ENCODE measurements at places on chromosomes 1 and 21.

DNA sequence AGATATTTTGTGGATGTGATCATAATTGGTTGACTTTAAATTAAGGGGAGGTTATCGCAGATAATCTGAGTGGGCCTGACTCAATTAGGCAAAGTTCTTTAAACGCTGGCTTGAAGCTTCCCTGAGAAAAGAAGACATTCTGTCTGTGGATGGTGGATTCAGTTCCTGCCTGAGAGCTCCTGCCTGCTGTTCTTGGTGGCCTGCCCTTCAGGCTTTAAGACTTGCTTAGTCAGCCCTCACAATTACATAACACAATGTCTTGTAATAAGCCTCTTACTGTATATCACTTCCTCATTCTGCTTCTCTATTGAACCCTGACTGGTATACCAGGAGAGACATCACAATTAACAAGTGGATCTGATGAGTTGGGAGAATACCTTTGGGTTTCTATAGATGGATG is 50.2 kb downstream of the KCNJ6 start:
- DNase-seq, result peak; percentile 12

GRCh38 chr1:121413821-121414220 is 229.0 kb downstream of the SRGAP2C start:
- no peak for DNase-seq

GRCh38 chr1:229410692-229411433 is 23.0 kb downstream of the ACTA1 start:
- peak; percentile 82 for DNase-seq

DNA sequence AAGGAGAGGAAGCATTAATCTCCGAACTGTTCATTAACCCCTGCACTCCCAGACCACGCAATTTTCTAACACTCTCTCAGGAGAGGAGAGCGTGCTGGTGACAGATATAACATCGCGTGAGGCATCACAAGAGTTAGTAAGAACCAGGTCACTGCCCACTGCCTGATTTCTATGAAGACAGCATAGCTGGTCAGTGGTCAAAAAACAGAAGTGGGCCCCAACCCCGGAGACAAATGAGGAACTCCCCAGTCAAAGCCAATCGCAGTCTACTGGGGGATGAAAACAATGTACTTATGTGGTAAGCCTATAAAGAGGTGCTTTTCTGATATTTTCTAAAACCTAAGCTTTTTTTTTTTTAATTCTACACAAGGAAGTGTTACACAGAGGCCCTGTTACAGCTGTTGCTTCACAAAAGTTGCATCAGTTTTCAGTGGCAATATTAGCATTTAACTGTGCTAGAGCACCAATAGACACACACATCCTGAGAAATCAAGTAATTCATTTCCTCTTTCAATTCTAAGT is 231.8 kb upstream of the IRF2BP2 start:
- peak; percentile 24 for DNase-seq

DNA sequence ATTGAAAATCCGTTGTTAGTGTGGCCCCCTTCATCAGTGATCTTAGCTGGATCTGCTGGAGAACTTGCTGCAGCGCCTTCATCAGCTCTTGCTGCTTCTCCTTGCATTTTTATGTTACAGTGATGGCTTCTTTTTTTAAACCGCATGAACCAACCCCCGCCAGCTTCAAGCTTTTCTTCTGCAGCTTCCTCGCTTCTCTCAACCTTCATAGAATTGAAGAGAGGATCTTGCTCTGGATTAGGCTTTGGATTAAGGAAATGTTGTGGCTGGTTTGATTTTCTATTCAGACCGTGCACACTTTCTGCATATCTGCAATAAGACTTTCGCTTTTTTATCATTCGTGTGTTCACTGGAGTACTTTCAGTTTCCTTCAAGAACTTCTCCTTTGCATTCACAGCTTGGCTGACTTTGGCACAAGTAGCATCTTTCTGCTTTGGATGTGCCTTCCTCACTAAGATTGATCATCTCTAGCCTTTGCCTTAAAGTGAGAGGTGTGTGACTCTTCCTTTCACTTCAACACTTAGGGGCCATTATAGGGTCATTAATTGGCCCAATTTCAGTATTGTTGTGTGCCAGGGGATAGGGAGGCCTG is 13.1 kb downstream of the RNF187 start:
- no peak for DNase-seq

- DNase-seq, result no peak
Observed at GRCh38 chr21:35159881-35160280, 110.8 kb upstream of the RUNX1 start.

DNA sequence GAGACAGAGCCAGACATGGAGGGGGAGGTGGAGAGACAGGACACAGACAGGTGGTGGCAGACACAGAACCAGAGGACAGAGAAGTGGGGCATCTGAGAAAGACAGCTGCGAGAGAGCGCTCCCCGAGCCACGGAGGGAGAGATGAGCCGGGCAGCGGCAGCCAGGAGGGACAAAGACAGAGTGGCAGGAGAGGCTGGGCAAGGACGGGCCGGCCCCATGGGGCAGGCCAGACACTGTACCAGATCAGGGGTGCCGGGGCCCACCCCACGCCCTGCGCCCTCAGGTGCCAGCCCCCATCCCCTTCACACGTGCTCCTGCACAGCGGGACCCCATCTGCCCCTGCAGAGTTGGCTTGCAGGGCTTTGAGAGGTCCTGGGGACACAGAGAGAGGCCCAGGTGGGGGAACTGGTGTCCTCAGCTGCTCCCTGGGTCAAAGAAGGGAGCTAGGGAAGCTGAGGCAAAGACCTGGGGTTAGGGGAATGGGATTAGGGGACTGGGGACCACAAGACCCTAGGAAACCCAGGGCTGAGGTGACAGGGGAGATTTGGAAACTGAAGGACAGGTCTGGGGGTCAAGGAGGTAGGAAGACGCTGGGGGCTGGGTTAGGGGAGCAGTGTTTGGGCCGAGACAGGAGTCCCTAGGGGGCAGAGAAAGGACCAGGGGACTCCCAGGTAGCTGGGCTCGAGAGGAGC is 643 bp downstream of the FNDC5 start:
- DNase-seq, result peak; percentile 61

GRCh38 chr1:19734056-19734455 is 65.7 kb downstream of the TMCO4 start:
- DNase-seq, result no peak

- no peak for DNase-seq
Observed at GRCh38 chr1:155026588-155026987, 7.0 kb downstream of the DCST2 start.

DNA sequence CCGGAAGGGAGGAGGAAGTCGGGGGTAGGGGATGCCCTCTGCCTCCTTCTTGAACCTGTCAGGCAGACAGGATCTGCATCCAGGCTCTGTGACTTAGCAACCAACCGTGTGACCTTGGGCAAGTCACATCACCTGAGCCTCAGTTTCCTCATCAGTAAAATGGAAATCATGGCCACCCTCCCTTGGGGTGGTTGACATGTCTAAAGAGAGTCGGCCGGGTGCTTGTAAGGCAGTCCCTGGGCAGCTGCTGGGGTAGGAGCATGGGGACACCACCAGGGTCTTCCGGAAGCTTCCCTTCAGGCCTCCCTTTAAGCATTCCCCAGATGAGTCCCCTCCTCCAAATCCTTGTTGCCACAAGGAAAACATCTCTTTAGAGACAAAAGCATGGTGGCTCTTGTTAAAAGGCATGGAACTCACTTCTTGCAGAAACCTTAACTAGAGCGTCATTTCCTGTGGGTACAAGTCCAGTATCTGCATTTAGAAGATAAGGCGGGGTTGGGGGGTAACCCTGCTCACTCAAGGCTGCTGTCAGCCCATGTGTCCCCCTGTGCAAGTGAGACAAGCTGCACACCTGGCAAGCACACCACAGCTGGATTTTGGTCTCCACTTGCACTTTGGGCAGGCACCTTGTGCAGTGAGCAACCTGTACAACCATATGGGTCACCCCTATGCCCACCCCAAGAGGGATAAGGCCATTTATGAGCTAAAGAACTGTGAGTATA is 10.4 kb downstream of the CLCNKB start:
- no peak for DNase-seq

DNA sequence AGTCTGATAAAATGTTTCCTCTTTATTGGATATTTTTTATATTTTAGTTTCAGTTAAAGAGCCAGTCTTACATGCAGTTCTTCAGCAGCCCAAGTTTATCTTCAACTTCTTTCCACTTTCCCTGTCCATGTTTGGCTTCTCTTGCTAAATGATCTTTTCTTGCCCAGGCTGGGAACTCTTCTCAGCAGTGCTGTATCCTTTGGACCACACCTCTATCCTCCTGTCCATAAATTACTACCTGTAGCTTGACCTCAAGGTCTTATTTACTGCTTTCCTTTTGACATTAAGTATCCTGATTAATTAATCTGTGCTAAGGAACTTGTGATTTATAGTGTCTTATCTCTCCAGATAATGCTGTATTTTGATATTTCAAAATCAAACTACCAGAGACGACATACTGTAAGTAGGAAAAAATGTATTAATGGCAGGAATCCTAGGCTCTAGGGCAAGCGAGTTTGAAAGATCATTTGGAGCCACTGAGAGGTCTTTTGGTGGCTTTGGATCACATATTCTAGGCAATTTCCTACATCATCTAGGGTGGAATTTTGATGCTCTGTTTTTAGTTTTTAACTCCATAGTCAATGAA is 20.5 kb upstream of the PDC start:
- DNase-seq, result no peak

- no peak for DNase-seq
Observed at GRCh38 chr1:161390559-161390858, 22.8 kb upstream of the CFAP126 start.

DNA sequence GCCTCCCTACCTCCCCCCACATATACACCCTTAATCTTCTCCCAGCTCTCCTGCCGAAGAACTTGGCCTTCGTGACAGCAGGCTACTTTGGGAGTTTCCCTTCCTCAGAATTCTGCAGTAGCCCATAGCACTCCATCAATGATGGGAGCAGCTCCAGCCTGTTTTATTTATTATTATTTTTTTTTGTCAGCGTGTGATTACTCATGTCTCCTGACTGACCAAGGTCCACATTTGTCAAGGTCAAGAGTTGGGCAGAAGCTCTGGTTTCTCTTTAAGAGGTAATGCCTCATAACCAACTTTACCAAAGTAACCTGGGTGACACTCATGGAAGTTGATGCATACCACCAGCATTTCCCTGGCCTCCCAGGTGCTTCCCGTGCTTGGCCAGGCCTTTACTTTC is 125.4 kb downstream of the ZZZ3 start:
- DNase-seq, result no peak

GRCh38 chr21:45308194-45309068 is 20.7 kb upstream of the POFUT2 start:
- DNase-seq, result peak; percentile 54

DNA sequence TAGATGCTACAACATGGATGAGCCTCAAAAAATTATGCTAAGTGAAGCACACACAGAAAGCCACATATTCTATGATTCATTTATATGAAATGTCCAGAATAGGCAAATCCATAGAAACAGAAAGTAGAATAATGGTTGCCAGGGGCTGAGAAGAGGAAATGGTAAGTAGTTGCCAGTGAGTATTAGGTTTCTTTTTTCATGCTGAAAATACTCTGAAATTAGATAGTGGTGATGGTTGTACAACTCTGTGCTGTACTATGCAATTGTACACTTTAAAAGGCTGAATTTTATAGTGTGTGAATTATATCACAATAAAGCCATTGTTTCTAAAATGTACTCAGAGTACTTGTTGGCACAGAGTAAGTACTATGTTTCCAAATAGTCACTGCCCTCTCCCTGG is 15.5 kb upstream of the GFI1 start:
- DNase-seq, result no peak

GRCh38 chr1:189693140-189693539 is 784.5 kb downstream of the BRINP3 start:
- DNase-seq, result peak; percentile 62

- peak; percentile 96 for DNase-seq
Observed at GRCh38 chr1:205325334-205325884, 3.9 kb upstream of the NUAK2 start.

DNA sequence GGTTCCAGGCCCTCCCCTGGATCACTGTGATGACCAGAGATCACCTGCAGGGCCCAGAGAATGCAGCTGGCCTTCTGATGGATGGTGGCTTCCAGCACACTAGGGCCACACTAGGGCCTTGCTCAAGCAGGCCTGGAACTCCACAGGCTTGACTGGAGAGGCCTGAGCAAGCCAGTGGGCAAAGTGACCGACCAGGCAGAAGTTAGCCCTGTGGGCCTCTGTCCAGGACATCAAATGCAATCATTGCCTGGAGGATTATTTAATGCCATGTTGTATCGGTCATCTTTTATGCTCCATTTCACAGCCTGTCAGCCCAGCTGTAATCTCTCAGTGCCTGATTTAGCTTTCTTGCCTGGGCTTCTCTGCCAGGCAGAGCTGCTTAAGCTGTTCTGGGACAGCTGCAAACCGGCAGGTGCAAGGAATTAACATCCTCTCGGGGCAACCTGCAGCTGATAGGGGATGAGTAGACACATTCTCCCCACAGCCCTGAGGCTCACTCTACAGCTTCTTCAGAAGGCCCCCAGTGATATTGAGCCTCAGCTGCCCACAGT is 17.7 kb downstream of the NENF start:
- no peak for DNase-seq

GRCh38 chr1:40003156-40004093 is 37.1 kb upstream of the CAP1 start:
- DNase-seq, result no peak

DNA sequence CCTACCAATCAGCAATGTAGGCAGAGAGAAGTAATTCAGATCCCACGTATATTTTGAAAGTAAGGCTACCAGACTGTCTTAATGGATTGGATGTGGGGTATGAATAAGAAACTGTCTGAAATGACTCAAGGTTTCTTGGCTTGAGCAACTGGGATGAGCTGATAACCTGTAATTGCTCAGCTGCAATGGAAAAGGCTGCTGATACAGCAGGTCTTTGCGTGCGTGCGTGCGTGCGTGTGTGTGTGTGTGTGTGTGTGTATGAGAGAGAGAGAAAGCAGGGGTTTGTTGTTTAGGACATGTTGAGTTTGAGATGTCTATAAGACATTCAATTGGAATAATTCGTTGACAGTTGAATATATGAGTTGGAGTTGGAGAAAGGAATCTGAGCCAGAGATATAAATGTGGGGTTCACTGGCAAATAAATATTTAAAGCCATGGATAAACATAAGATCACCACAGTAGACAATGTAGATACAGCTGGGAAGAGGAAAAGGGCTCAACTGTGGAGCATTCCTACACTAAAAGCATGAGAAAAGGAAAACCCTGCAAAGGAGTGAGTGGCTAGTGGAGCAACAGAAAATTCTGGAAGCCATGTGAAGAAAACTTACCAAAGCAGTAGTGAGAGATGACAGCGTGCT is 72.9 kb downstream of the UCHL5 start:
- no peak for DNase-seq

- DNase-seq, result no peak
Observed at GRCh38 chr1:94383966-94384408, 34.2 kb upstream of the ABCD3 start.

GRCh38 chr1:234320549-234320948 is 52.7 kb upstream of the COA6 start:
- DNase-seq, result no peak

- peak; percentile 60 for DNase-seq
Observed at GRCh38 chr1:114353262-114353661, 157.7 kb downstream of the TRIM33 start.

Measured in endodermal cell (in vitro differentiated cells).